ENCODE measurements at places on chromosomes 7 and 10. TPM values are rescaled to one million over a fixed set of nuclear protein-coding genes. Genes with fewer than 3 reads are reported as not detected.

GRCh38 chr10:16545116-16545736, 23.5 kb upstream of the C1QL3 start:
- H3K27ac ChIP-seq, result no peak overlapping the region
- no peaks in the 10 kb centered on the region for H3K4me1 ChIP-seq
- no peak overlapping the region for H3K4me3 ChIP-seq
- DNase-seq, result peak; percentile 73
- H3K36me3 ChIP-seq, result no peaks in the 10 kb centered on the region

GRCh38 chr10:22613011-22613410, 101.4 kb downstream of the PIP4K2A start:
- no peak for DNase-seq
- H3K4me1 ChIP-seq, result peaks cover 48% of the 10 kb centered on the region
- H3K4me3 ChIP-seq, result no peak overlapping the region
- no peaks in the 10 kb centered on the region for H3K27me3 ChIP-seq
- H3K36me3 ChIP-seq, result no peaks in the 10 kb centered on the region

- no peak for DNase-seq
- H3K4me1 ChIP-seq, result peaks cover 10% of the 10 kb centered on the region
- H3K27ac ChIP-seq, result no peak overlapping the region
- no peaks in the 10 kb centered on the region for H3K27me3 ChIP-seq
- H3K4me3 ChIP-seq, result no peak overlapping the region
Observed at GRCh38 chr7:141244435-141244834, 170.6 kb downstream of the TMEM178B start.

DNA sequence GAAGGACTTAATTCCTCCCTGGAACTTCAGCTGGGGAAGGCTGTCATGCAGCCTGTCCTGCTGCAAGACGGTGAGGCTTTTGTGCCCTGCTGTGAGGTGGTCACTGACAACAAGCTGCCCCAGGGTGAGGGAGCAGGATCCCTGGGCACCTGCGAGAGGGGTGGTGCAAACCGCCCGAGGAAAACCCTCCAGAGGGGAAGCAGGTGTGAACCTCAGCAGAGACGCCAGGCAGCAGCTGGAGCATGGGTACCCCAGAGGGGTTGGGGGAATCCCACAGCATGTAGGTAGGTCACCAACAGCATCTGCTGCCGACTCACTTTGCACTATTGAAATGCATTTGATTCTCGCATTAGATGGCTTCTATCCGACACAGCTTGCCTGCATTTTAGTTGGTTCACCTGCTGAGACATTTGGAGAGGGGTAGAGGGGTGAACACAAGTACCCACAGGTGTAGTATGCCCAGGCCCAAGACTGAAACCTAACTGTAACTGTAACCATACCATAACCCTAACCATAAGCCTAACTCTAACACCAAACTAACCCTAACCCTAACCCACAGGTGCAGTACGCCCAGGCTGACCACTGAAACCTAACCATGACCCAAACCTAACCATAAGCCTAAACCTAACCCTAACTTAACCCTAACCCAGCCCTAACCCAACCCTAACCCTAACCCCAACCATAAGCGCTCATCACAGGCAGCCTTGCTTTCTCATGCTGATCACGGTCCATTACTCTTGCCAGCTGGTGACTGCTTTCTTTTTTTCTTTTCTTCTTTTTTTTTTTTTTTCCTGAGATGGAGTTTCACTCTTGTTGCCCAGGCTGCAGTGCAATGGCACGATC, 85.9 kb downstream of the ELFN1 start:
- H3K27me3 ChIP-seq, result no peaks in the 10 kb centered on the region
- H3K4me1 ChIP-seq, result no peaks in the 10 kb centered on the region
- H3K4me3 ChIP-seq, result no peak overlapping the region
- H3K36me3 ChIP-seq, result no peaks in the 10 kb centered on the region
- no peak for DNase-seq
- no peak overlapping the region for H3K27ac ChIP-seq

DNA sequence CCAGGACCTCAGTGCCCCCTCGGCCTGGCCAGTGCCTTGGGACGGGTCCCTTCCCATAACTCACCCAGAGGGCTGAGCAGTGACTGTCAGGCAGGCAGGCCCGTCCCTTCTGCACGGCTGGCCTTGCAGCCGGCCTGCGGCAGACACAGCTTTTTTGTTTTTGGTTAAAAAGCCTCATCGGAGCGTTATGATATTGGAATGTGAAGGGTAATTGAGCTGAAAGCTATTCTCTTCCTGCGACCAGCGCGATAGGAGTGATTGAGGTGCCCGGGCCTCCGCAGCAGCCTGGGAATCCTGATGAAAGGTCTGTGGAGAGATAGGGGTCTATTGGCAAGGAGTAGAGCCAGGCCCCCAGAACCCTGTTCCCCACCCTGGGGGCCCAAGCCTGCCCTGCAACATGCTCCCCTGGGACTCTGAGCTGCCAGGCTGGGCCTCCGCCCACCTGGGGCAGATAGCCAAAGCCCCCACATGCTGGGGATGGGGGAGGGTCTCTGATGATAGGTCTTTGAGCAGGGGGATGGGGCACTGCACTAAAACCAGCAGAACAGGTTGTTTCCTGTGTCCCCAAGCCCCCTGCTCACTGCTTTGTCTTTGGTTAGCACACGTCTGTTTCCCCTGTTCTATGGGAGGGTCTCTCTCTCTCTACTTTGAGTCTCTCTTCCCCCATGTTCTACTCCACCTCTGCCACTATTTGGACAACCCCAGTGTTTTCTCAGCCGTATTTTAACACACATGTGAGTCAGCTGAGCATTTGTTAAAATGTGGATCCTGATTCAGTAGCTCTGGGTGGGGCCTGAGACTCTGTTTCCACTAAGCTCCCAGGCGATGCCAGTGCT, 131.9 kb downstream of the CDH23 start:
- peak; percentile 33 for DNase-seq
- no peak overlapping the region for H3K27ac ChIP-seq

GRCh38 chr10:110416776-110417711, 80.7 kb upstream of the DUSP5 start:
- H3K4me3 ChIP-seq, result no peak overlapping the region
- H3K27me3 ChIP-seq, result no peaks in the 10 kb centered on the region
- H3K27ac ChIP-seq, result no peak overlapping the region
- DNase-seq, result no peak
- H3K36me3 ChIP-seq, result no peaks in the 10 kb centered on the region
- H3K4me1 ChIP-seq, result peaks cover 6% of the 10 kb centered on the region

Gene CFAP69
- 11.2 TPM for total RNA-seq

Gene NXPH1
- total RNA-seq, result 5.2 TPM

Gene NPC1L1
- total RNA-seq, result not detected

Data from GM23338 (cell line).